ENCODE measurements at places on chromosomes 4 and X.

DNA sequence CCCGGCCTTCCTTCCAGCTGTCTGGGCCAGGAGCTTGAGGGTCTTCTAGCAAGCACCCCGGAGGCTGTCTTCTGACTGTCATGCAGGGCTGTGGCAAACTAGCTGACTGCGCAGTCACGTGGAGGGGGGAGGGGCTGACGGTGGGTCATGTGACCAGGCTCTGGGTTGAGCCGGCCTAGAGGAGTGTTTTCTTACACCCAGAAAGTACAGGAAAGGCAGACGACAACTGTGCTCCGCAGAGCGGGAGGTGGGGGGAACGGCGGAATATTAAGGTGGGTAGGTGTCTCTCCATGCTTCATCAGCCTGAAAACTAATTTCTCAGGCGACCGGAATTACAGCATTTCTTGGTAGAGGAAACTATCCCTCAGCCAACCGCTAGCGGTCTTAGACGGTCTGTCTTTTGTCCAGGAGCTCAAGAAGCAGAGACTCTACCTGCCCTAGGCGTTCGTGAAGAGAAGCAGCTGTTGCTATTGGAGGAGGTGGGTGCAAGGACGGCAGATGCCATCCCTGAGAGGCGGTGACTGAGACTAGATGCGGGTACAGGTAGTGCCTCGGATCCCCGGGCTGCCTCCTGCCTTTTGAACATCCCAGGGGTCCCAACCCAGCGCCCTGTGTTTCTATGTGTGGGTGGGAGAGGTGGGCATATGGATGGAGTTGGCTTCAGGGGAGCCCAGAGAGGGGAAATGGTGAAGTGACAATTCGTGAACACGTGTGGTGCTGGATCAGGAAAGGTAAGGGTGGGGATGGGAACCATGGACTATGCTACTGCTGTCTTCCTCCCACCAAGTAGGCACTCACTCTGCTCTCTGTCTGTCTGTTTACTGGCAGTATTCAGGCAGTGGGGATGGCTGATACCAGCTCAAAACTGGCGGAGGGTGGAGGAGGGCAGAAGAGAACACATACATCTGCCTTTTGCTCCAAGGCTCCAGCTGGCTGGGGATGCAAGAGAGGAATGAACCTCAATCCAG is 8.8 kb downstream of the GPRASP1 start:
- H3K4me3 ChIP-seq = peak overlapping the region; percentile 39
- no peaks in the 10 kb centered on the region for H3K36me3 ChIP-seq
- no peaks in the 10 kb centered on the region for H3K27me3 ChIP-seq
- H3K27ac ChIP-seq = no peak overlapping the region
- peak; percentile 74 for DNase-seq

DNA sequence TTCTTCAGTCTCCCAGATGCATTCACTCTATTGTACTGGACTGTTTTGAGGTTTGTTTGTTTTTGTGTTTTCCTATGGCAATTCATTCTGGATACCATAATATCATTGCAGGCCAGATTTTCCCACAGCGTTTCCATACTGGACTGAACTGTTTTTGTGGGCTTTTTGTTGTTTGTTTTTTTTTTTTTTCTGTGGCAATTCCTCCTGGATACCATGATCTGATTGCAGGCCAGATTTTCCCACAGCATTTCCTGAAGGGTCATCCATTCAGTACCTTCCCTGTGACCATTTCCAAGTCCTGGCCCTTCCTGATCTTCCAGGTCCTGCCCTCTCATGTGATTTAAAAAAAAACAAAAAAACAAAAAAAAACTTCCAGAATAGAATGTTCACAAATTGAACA is 33.9 kb upstream of the FAM241A start:
- no peak for DNase-seq
- H3K4me3 ChIP-seq = no peak overlapping the region
- H3K27me3 ChIP-seq = no peaks in the 10 kb centered on the region
- H3K36me3 ChIP-seq = no peaks in the 10 kb centered on the region

- no peaks in the 10 kb centered on the region for H3K36me3 ChIP-seq
- no peaks in the 10 kb centered on the region for H3K4me1 ChIP-seq
- no peaks in the 10 kb centered on the region for H3K27me3 ChIP-seq
- DNase-seq = peak; percentile 55
- no peak overlapping the region for H3K4me3 ChIP-seq
Observed at GRCh38 chrX:31423609-31424189, 351.9 kb upstream of the FTHL17 start.

GRCh38 chrX:617401-617800 is 13.2 kb upstream of the SHOX start:
- no peaks in the 10 kb centered on the region for H3K36me3 ChIP-seq
- H3K27me3 ChIP-seq = peaks cover 8% of the 10 kb centered on the region
- H3K27ac ChIP-seq = no peak overlapping the region
- H3K4me3 ChIP-seq = no peak overlapping the region
- no peaks in the 10 kb centered on the region for H3K4me1 ChIP-seq
- no peak for DNase-seq

DNA sequence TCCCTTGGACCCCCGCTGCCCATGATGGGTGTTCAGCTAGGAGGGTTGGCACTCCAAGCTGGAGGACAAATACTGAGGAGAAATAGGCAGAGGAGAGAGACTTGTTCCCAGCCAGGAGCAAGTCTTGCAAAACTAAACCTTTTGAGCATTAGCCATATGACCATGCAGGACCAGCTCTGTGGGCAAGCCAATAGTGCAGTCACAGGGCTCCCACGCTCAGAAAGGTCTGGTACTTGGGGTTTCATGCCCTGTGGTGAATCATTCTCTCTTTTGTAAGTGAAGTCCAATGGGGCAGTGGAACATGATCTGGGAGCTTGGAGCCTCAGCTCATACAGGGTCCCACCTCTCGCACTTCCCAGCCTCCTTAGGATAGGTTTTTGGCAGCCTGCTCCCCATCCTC is 300.9 kb downstream of the BCOR start:
- no peak overlapping the region for H3K27ac ChIP-seq
- no peak for DNase-seq
- no peaks in the 10 kb centered on the region for H3K27me3 ChIP-seq
- no peak overlapping the region for H3K4me3 ChIP-seq

DNA sequence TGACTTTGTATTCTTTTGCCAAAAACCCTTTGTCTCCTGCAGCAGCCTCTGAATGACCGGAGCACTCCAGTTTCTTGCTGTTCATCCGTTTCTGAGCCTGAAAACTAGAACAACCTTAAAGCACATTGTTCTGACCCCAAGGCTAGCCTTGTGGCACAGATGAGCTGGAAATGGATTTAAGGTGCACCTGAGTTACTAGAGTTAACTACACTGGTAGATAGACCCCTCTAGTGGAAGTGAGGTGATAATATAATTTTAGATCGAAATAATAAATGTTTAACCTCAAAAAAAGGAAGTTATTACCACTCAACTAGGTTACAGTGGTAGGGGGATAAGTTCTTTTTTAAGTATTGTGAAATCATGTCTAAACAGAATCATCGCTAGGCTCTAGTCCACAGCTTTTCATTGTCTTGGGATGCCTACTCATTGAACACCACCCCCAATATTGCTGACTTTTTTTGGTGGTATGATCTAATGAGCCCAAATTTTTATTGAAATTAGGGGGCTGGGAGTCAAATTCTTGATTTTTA is 2.7 kb downstream of the PLS3 start:
- peak overlapping the region; percentile 92 for H3K27ac ChIP-seq
- no peak overlapping the region for H3K4me3 ChIP-seq
- H3K36me3 ChIP-seq = no peaks in the 10 kb centered on the region

GRCh38 chrX:78540171-78540570 is 119.0 kb downstream of the RTL3 start:
- H3K4me3 ChIP-seq = no peak overlapping the region
- no peaks in the 10 kb centered on the region for H3K27me3 ChIP-seq
- no peak for DNase-seq
- no peaks in the 10 kb centered on the region for H3K36me3 ChIP-seq
- no peak overlapping the region for H3K27ac ChIP-seq
- H3K4me1 ChIP-seq = no peaks in the 10 kb centered on the region
